ENCODE measurements at places on chromosomes 12 and 14.

- DNase-seq: no peak
Observed at GRCh38 chr12:67039995-67040860, 228.9 kb upstream of the CAND1 start.

GRCh38 chr14:91140672-91141071, 26.8 kb downstream of the DGLUCY start:
- no peak for DNase-seq

- no peak for DNase-seq
Observed at GRCh38 chr12:74021937-74022336, 515.7 kb upstream of the ATXN7L3B start.

DNA sequence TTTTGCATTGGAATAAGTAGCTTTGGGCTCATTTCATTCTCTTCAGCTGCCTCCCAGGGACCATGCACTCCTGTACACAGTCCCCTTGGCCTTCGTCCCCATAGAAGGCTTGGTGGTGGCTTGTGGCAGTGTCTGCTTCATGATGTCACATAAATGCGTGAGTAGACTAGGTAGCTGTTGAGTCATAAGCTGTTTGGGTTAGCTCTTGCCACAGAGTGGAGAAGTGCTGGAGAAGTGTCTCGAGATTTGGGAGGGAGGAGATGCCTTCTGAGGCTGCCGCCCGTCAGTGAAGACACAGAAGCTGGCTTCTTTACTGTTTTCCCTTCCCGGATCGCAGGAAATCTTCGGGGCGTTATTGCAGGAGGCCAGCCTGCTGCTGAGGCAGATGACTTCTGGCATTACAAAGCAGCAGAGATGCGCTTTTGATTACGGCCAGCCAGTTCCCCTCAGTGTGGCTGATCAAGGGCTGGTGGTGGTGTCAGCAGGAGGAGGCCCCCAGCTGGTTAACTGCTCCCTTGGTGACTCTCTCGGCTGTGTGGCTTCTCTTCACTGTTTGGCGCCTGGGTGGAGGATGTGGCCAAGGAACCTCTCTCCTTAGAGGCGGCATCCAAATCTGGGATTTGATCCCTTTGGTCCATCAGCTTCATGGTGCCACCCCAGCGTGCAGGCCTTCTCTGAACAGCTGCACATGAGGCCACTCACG, 67.6 kb downstream of the AACS start:
- no peak for DNase-seq

GRCh38 chr12:116055895-116056607, 221.4 kb downstream of the MED13L start:
- DNase-seq: no peak

DNA sequence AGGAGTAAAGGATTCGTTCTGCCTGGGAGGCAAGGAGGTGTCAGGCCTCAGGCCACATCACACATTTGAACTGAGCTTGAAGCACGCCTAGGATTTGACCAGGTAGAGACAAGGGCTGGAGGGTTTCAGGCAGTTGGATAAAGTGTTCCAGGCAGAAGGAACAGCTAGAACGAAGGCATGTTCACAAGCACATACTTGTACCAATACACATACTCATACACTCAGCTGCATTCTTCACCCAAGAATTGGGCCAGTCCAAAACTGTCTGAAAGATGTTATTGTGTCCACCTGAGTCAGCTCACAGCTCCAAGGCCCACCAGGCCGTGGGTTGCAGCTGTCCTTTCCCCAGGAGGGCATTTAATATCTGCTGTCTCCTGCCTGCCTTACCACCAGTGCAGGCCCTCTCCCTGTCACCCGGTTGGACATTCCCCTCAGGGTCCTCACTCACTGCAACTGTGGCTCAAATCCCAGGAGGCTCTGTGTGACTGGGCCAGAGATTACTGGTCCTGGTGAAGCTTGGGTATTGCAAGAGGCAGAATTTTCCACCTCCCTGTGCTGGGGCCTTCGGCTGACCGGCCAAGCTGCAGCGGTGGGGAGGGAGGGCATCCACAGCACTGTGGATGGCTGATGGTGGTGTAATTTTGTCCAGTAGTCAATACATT, 12.8 kb upstream of the AQP2 start:
- DNase-seq: no peak

Measured in T-cell (primary cell).